Caco-2 (cell line): ENCODE measurements at places on chromosomes 6 and 20.

- no peaks in the 10 kb centered on the region for H3K27me3 ChIP-seq
- H3K27ac ChIP-seq, result no peak overlapping the region
- DNase-seq, result no peak
- no peaks in the 10 kb centered on the region for H3K36me3 ChIP-seq
Observed at GRCh38 chr20:23671479-23671878, 17.4 kb downstream of the CST4 start.

DNA sequence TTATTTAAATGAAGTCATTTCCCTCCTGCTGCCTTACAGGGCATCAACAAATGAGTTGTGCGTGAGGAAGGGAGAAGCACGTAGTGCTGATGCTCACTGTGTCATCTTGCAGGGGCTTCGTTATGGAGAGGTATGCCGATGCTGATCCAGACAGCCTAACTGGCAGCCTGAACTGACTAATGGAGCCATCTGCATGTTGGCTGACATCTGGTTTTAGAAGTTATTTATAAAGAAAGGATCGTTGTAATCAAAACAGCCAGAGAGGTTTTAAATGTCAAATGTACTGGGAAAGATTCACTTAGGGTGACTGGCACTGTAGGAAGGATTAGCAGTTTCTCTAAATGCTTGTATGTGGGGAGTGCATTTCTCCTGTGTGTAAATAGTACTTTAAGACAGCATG lies 54.6 kb downstream of the FARS2 start:
- no peaks in the 10 kb centered on the region for H3K4me1 ChIP-seq
- no peak for DNase-seq

- peaks cover 3% of the 10 kb centered on the region; the same call in 1 of the 2 replicates for H3K36me3 ChIP-seq
- peaks cover 9% of the 10 kb centered on the region; the same call in 1 of the 2 replicates for H3K4me1 ChIP-seq
- no peak overlapping the region for H3K4me3 ChIP-seq
- DNase-seq, result no peak
- H3K27ac ChIP-seq, result no peak overlapping the region
- H3K27me3 ChIP-seq, result no peaks in the 10 kb centered on the region
Observed at GRCh38 chr6:37435373-37435772, 2.4 kb downstream of the CMTR1 start.

- no peak for DNase-seq
- no peaks in the 10 kb centered on the region for H3K36me3 ChIP-seq
- no peak overlapping the region for H3K27ac ChIP-seq
- no peaks in the 10 kb centered on the region for H3K4me1 ChIP-seq
Observed at GRCh38 chr6:53179961-53180651, 31.5 kb upstream of the GCM1 start.

GRCh38 chr6:85479208-85479607 lies 29.3 kb downstream of the NT5E start:
- no peaks in the 10 kb centered on the region for H3K36me3 ChIP-seq
- H3K27me3 ChIP-seq, result no peaks in the 10 kb centered on the region
- no peak overlapping the region for H3K27ac ChIP-seq
- DNase-seq, result no peak
- peaks cover 3% of the 10 kb centered on the region; the same call in 1 of the 2 replicates for H3K4me1 ChIP-seq

GRCh38 chr6:1820165-1820564 lies 210.4 kb downstream of the FOXC1 start:
- no peaks in the 10 kb centered on the region for H3K27me3 ChIP-seq
- no peak for DNase-seq
- no peaks in the 10 kb centered on the region for H3K4me1 ChIP-seq
- H3K27ac ChIP-seq, result no peak overlapping the region
- no peak overlapping the region for H3K4me3 ChIP-seq

DNA sequence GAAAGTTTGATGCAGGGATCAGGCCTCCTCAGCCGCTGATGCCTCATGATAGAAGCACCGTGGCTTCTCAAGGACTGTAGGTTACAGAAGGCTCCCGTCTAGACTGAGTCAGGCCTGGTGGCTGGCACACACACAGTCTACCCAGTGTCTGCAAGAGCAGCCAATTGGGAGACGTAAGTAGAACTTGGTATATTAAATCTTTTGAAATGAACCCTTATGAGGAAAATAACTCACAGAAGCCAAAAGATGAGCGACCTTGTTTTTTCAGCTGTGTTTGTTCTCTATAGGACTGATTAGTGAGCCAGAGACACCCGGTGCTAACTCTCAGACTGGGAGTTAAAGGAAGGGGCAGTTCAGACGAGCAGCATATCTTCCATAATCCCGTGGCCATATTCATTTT lies 5.9 kb upstream of the PDE10A start:
- DNase-seq, result no peak
- H3K4me3 ChIP-seq, result no peak overlapping the region
- H3K36me3 ChIP-seq, result no peaks in the 10 kb centered on the region

DNA sequence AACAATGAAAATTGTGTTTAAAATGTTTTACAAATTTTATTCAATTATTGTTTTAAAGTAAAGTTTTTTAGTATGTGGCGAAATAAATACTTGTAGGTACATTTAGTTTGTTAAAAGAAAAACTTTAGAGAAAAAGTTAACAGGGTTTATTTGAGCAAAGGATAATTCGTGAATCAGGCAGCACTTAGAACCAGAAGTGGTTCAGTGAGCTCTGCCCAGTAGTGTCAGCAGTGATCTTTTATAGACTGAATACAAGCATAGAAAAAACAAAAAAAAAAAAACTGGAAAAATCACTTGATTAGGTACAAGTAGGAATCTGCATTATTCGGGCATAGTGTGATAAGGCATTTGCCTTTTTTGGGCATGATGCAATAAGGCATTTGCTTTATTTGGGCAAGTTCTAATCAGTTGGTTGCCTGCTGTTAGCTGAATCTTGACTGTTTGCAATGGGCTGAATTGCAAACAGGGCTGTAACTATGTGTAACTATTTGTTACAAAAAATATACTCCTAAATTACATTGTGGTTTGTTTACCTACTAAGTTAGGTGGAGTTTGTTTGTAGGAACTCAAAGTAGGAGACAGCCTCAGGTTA lies 122.9 kb upstream of the MMS22L start:
- H3K4me1 ChIP-seq, result 0 out of 2 replicates have a peak, but pooled peaks cover 3% of the 10 kb centered on the region
- H3K27me3 ChIP-seq, result no peaks in the 10 kb centered on the region
- H3K27ac ChIP-seq, result no peak overlapping the region
- H3K4me3 ChIP-seq, result no peak overlapping the region
- DNase-seq, result no peak
- no peaks in the 10 kb centered on the region for H3K36me3 ChIP-seq

GRCh38 chr6:40957616-40958492 lies 81.2 kb downstream of the UNC5CL start:
- H3K27me3 ChIP-seq, result no peaks in the 10 kb centered on the region
- DNase-seq, result peak; percentile 52
- H3K4me3 ChIP-seq, result no peak overlapping the region
- peaks cover 35% of the 10 kb centered on the region for H3K4me1 ChIP-seq

- H3K4me3 ChIP-seq, result no peak overlapping the region
- H3K27me3 ChIP-seq, result no peaks in the 10 kb centered on the region
- no peak overlapping the region for H3K27ac ChIP-seq
- no peak for DNase-seq
Observed at GRCh38 chr6:154482858-154483257, 27.6 kb downstream of the CNKSR3 start.

DNA sequence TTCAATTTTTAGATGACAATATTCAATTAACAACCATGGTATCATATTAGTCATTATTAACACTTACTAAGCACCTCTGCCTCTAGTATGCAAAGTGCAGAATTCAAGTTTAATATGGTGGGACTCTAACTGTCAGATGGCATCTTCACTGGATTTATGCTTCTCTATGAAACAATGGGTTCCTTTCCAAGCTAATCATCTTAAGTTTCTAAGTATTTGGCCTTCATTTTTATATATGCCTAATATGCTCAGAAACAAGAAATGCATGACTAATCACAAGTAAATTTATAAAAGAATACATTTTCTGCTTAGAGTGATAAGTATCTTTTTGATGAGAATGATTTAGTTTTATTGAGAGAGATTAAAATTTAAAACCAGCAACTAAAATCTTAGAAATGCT lies 144.7 kb downstream of the HIVEP2 start:
- H3K4me3 ChIP-seq, result no peak overlapping the region
- DNase-seq, result no peak
- no peaks in the 10 kb centered on the region for H3K27me3 ChIP-seq
- H3K4me1 ChIP-seq, result peaks cover 7% of the 10 kb centered on the region; the same call in 1 of the 2 replicates

DNA sequence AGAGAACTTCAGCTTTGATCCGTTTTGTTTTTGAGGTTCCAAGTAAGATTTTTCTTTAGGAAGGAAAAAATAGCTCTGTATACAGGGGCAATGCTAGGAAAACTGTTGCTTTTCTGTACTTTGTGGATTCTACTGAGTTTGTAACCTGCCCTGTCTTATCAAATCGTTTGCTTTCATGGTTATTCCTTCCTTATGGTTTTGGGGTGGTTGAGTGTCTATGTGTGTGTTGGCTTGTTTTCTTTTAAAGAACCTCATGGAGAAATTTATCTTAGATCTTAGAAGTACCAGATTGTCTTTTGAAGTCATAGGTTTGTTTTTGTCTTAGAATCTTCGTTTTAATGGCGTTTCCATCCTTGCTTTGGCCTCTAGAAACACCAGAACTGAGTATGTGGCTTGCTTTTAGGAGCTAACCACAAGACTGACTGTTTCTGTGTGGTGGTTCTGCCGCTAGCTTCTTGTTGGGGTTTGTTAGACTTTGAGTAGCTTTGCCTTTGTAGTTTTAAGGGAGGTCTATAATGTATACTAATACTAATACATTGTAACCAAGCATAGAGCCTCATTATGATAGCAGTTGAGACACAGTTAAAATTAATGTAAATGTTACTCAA lies 86.8 kb downstream of the RPP40 start:
- H3K27ac ChIP-seq, result no peak overlapping the region
- no peak for DNase-seq
- H3K4me1 ChIP-seq, result no peaks in the 10 kb centered on the region
- H3K4me3 ChIP-seq, result no peak overlapping the region
- no peaks in the 10 kb centered on the region for H3K27me3 ChIP-seq
- H3K36me3 ChIP-seq, result no peaks in the 10 kb centered on the region

DNA sequence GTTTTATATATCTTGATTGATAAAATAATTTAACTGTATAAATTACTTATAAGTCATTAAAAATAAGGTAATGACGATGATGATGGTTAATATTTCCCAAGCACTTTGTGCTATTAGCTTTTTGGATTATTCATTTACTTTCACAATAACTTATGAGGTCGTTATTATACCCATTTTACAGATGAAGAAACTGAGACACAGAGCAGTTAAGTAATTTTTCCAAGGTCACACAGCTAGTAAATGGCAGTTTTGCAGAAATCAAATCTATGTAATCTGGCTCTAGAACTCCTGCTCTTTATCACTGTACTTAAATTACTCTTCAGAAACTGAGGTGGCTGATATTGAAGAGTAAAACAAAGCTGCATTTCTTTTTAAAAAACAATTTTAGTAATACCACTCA lies 18.2 kb downstream of the NOL7 start:
- no peaks in the 10 kb centered on the region for H3K27me3 ChIP-seq
- H3K36me3 ChIP-seq, result no peaks in the 10 kb centered on the region
- no peak overlapping the region for H3K4me3 ChIP-seq
- H3K27ac ChIP-seq, result no peak overlapping the region
- DNase-seq, result no peak

GRCh38 chr20:19786311-19786710 lies 28.3 kb downstream of the RIN2 start:
- no peak overlapping the region for H3K4me3 ChIP-seq
- H3K27ac ChIP-seq, result no peak overlapping the region
- peak; percentile 26 for DNase-seq
- H3K27me3 ChIP-seq, result no peaks in the 10 kb centered on the region
- H3K4me1 ChIP-seq, result peaks cover 25% of the 10 kb centered on the region

DNA sequence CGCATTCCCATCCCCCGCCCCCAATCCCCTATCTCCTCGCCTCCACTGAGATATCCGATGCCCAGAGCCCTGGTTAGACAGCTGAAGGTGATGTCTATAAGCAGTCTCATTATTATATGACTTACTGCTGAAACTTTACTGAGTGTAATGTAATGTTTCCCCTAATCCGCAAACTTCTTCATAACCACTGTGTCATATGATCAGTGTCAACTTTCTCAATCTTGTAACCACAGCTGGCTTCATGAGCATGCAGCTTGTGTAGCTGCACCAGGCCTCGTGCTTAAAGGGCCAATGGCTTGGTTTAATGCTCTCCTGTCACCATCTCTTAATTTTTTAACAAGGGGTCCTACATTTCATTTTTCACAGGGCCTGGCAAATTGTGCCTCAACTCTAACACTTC lies 8.1 kb downstream of the ASIP start:
- no peaks in the 10 kb centered on the region for H3K27me3 ChIP-seq
- H3K4me3 ChIP-seq, result no peak overlapping the region
- no peak overlapping the region for H3K27ac ChIP-seq
- H3K4me1 ChIP-seq, result peaks cover 9% of the 10 kb centered on the region
- no peaks in the 10 kb centered on the region for H3K36me3 ChIP-seq
- no peak for DNase-seq

DNA sequence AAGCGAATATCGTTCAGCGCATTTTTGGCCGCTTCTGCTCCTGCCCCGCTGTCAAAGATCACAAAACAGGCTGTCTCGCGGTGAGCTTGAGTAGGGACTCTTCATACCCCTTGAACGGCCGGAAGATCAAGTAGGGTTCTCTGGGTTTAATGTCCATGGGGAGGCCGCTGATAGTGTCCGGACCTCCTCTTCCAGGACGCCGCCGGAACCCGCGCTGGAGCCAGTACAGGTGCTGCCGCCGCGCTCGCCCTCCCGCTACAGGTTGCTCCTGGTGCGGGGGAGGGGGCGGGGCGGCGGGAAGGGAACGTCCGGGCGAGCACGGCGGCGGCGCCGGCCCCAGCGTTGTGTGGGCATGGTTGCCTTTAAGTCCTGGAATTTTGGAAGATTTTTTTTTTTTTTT lies 67.4 kb downstream of the KHDC1L start:
- H3K27me3 ChIP-seq, result no peaks in the 10 kb centered on the region
- no peaks in the 10 kb centered on the region for H3K4me1 ChIP-seq
- no peak overlapping the region for H3K27ac ChIP-seq
- H3K36me3 ChIP-seq, result no peaks in the 10 kb centered on the region
- no peak for DNase-seq
- no peak overlapping the region for H3K4me3 ChIP-seq

- DNase-seq, result no peak
- H3K4me3 ChIP-seq, result no peak overlapping the region
- H3K4me1 ChIP-seq, result no peaks in the 10 kb centered on the region
- H3K36me3 ChIP-seq, result peaks cover 3% of the 10 kb centered on the region
- H3K27ac ChIP-seq, result no peak overlapping the region
- H3K27me3 ChIP-seq, result no peaks in the 10 kb centered on the region
Observed at GRCh38 chr6:30494291-30494861, 5.1 kb downstream of the HLA-E start.

GRCh38 chr20:34794006-34794585 lies 31.4 kb downstream of the NCOA6 start:
- no peaks in the 10 kb centered on the region for H3K27me3 ChIP-seq
- no peak overlapping the region for H3K4me3 ChIP-seq
- no peak overlapping the region for H3K27ac ChIP-seq
- no peaks in the 10 kb centered on the region; the same call in 1 of the 2 replicates for H3K4me1 ChIP-seq

DNA sequence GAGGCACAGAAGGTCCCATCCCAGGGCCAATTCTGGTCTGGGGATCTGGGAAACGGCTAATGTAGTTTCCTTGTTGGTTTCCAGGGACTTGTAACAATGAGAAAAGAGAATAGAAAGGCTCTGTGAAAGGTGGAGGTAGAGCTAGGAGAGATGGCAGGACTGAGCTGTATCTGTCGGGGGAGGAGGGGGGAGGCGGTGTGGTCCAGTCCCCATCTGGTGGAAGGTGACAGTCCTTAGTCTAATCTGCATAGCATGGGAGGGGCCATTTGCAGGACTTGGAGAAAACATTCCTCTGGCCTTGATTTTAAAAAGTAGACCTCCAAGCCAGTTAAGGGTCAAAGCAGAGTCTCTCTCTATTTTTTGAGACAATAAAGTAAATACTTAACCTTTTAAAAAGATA lies 137.1 kb downstream of the DNAH8 start:
- H3K36me3 ChIP-seq, result no peaks in the 10 kb centered on the region
- no peaks in the 10 kb centered on the region for H3K27me3 ChIP-seq
